ENCODE measurements at places on chromosomes 5 and 9.

- no peak for DNase-seq
- H3K4me1 ChIP-seq = peaks cover 48% of the 10 kb centered on the region
- H3K36me3 ChIP-seq = peaks cover 3% of the 10 kb centered on the region
- H3K27me3 ChIP-seq = no peaks in the 10 kb centered on the region
Measured at GRCh38 chr9:131963072-131964030, 116.3 kb downstream of the MED27 start.

- no peaks in the 10 kb centered on the region for H3K27me3 ChIP-seq
- peak overlapping the region; percentile 96 for H3K27ac ChIP-seq
- no peak for DNase-seq
Measured at GRCh38 chr9:37801287-37801850, 772 bp downstream of the DCAF10 start.

DNA sequence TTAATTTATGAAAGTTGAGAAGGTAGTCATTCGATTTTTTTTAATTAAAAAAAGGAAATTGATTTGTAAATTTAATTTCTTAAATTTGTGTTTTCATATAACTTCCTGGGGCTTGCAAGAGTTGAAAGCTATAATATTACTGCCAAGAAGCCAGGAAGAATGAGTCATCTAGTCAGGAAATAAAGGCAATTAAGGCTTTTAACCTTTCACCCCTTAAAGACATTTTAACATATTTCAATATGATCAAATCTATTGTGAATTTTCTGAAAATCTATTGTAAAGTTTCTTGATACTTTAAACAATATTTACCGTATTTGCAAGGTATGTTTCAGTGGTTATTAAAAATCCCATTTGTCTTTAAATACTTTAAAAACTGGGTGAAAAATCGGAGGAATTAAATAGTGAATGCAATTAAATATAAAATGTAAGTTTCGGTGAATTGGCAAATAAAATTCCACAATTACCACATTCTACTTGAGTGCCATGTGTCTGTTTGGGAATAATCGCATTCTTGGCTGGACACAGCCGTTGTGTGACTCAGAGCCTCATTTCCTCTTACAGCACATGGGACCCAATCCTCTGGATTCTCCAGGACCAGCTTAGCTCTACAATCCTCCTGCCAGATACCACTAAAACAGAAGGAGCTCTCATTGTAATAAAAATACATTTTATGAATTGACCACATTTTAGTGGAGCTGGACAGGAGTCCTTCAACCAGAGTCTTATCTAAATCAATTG lies 310.7 kb downstream of the HCN1 start:
- H3K4me3 ChIP-seq = no peak overlapping the region
- no peak for DNase-seq
- peaks cover 8% of the 10 kb centered on the region for H3K4me1 ChIP-seq
- no peaks in the 10 kb centered on the region for H3K27me3 ChIP-seq

- no peak overlapping the region for H3K27ac ChIP-seq
- no peaks in the 10 kb centered on the region for H3K36me3 ChIP-seq
- H3K4me1 ChIP-seq = peaks cover 9% of the 10 kb centered on the region
- DNase-seq = no peak
Measured at GRCh38 chr5:68834491-68834981, 259.3 kb upstream of the SLC30A5 start.

DNA sequence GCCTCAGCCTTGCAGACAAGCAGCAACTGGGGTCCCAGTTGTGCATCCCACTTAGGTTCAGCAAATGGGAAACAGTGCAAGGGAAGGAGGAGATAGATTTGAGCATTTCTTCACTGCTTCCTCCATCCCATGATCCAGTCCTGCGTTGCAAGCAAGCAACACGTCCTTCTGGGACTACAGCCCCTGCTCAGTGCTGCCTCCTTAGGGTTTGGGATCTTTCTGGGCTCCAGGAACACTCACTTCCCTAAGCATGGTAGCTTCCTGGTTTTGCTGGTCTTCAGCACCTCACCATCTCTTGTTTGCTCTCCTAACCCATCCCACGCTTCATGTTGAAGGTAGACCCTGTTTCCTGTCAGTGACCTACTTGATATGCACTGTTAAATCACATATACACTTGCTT lies 444.7 kb downstream of the MED10 start:
- DNase-seq = no peak
- no peaks in the 10 kb centered on the region for H3K36me3 ChIP-seq
- peaks cover 5% of the 10 kb centered on the region for H3K4me1 ChIP-seq
- H3K27ac ChIP-seq = no peak overlapping the region
- H3K27me3 ChIP-seq = peaks cover 3% of the 10 kb centered on the region

DNA sequence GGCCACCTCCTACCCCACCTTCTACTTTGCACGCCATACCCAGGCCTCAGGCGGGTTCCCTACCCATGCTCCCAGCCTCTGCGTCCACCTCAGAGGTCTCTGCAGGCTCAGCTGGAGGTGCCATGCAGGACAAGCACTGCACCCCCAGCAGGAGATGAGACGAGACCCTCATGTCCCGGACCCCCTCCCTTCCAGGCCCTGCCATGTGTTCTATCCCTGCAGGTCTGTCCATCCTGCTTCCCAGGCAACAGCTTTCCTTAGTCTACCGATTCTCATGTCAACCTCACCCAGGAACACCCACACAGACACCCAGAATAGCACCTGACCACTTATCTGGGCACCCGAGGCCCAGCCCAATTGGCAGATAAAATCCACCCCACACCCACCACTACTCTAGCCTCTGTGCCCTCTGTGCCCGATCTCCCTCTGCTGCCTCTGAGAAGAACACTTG lies 52.1 kb downstream of the SEMA4D start:
- H3K27ac ChIP-seq = no peak overlapping the region
- peaks cover 38% of the 10 kb centered on the region for H3K4me1 ChIP-seq
- peaks cover 2% of the 10 kb centered on the region for H3K27me3 ChIP-seq
- no peak for DNase-seq
- H3K4me3 ChIP-seq = no peak overlapping the region
- no peaks in the 10 kb centered on the region for H3K36me3 ChIP-seq

DNA sequence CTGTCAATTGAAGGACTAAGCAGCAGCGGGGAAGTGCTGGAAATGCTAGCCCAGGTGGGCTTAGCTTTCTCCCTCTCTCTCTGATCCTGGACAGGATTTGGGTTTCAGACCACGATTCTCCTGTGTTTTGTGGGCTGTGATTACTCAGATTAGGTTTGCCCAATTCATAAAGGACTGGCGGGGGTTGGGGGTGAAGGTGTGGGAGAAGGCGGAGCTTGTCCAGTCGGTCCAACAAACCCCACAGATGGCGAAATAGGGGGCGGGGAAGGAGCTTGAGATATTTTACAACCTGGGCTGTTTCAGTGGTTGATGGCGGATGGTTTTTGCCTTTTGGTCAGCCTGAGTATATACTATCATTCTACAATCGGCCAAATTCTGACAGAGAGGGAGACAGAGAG lies 35.2 kb downstream of the PCDHAC2 start:
- H3K36me3 ChIP-seq = peaks cover 3% of the 10 kb centered on the region
- no peaks in the 10 kb centered on the region for H3K27me3 ChIP-seq
- H3K4me3 ChIP-seq = peak overlapping the region; percentile 89
- H3K4me1 ChIP-seq = peaks cover 47% of the 10 kb centered on the region
- H3K27ac ChIP-seq = peak overlapping the region; percentile 95

GRCh38 chr5:3751846-3752245 lies 156.2 kb downstream of the IRX1 start:
- no peak overlapping the region for H3K27ac ChIP-seq
- H3K27me3 ChIP-seq = no peaks in the 10 kb centered on the region
- H3K4me1 ChIP-seq = no peaks in the 10 kb centered on the region
- H3K36me3 ChIP-seq = peaks cover 7% of the 10 kb centered on the region

GRCh38 chr5:173902334-173902733 lies 14.2 kb downstream of the CPEB4 start:
- no peaks in the 10 kb centered on the region for H3K4me1 ChIP-seq
- no peaks in the 10 kb centered on the region for H3K27me3 ChIP-seq
- H3K27ac ChIP-seq = no peak overlapping the region
- no peak overlapping the region for H3K4me3 ChIP-seq

DNA sequence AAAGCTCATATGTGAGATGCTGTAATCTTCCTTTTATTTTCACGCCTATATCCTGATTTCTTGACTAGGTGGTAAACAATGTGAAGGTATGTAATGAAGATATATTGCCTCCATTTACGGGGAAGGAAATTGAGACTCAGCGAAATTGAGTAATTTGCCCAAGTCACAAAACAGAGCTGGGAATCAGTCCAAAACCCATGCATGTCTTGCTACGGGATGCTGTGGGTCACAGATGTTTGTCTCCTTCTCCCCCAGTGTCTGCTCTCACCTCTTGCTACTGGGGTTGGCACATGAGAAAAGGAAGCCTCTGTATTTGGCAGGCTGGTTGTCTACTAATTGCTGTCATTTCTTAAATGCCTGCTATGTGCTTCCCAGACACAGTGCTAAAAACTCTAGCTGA lies 53.7 kb upstream of the TEX48 start:
- no peaks in the 10 kb centered on the region for H3K36me3 ChIP-seq
- H3K27ac ChIP-seq = no peak overlapping the region
- DNase-seq = no peak
- no peak overlapping the region for H3K4me3 ChIP-seq
- no peaks in the 10 kb centered on the region for H3K4me1 ChIP-seq

DNA sequence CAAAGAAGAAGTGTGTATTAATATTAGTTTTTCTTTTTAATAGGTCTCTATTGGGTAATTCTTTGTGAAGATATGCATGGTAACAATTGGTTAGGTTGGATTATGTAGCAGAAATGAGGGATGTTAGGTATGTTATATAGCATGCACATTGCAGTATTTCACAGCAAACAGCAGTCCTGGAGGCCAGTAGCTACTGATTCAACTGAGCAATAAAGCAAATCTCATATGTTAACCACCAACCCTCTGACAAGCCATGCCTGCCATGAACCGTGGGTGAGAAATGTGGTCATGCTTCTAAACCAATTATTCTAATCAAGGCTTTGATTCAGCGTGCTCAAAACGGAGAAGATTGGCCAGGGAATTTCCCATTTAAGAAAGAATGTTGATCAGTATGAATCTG lies 313.0 kb upstream of the CDH6 start:
- no peaks in the 10 kb centered on the region for H3K27me3 ChIP-seq
- no peak for DNase-seq
- H3K4me3 ChIP-seq = no peak overlapping the region
- no peaks in the 10 kb centered on the region for H3K4me1 ChIP-seq
- no peak overlapping the region for H3K27ac ChIP-seq

DNA sequence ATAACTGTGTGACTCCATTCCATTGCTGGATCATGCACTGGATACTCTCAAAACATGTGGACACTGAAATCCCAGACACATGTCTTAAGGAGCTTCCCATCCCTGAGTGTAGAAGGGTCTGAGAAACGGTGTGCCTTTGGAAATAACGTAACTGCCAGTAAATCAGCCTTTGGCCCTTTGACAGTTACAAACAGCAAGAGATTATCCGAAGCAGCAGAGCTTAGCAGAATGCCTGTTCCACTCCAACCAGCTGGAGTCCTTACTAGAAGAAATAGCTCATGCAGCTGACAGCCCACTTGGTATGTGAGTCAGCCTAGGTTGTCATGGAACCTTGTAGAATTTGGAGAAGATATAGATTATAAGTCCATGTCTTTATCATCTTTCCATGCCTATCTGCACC lies 7.0 kb downstream of the TMEM252 start:
- H3K4me3 ChIP-seq = no peak overlapping the region
- no peaks in the 10 kb centered on the region for H3K4me1 ChIP-seq
- H3K27me3 ChIP-seq = peaks cover 67% of the 10 kb centered on the region
- DNase-seq = no peak

- no peak overlapping the region for H3K4me3 ChIP-seq
- H3K36me3 ChIP-seq = no peaks in the 10 kb centered on the region
- no peak overlapping the region for H3K27ac ChIP-seq
- H3K27me3 ChIP-seq = no peaks in the 10 kb centered on the region
Measured at GRCh38 chr5:5320062-5320805, 102.2 kb upstream of the ICE1 start.

DNA sequence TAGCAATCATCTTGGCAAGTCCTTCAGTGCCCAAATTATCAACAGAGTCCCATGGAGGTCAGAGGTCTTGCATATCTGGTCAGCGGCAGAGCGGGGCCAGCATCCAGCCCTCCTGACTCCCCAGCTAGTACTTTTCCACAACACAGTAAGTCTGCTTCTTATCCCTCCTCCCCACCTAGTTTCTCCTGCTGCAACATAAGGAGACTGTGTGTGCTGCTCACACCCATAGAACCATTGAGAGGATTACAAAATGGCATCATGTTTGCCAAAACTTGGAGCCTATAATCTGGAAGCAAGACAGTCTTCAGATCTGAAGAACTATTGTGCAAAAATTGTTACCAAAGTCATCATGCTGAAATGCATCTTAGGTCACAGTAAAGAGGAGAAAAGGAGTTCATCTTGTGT lies 125.8 kb upstream of the ZNF366 start:
- no peaks in the 10 kb centered on the region for H3K27me3 ChIP-seq
- no peak for DNase-seq
- H3K27ac ChIP-seq = no peak overlapping the region
- no peak overlapping the region for H3K4me3 ChIP-seq
- peaks cover 11% of the 10 kb centered on the region for H3K4me1 ChIP-seq

- peak overlapping the region; percentile 51 for H3K27ac ChIP-seq
Measured at GRCh38 chr9:110251212-110251611, 5.1 kb downstream of the TXN start.

GRCh38 chr9:97979788-97980478 lies 3.2 kb upstream of the ANP32B start:
- peak overlapping the region; percentile 80 for H3K4me3 ChIP-seq
- no peak overlapping the region for H3K27ac ChIP-seq
- H3K36me3 ChIP-seq = no peaks in the 10 kb centered on the region
- peaks cover 42% of the 10 kb centered on the region for H3K27me3 ChIP-seq
- peaks cover 27% of the 10 kb centered on the region for H3K4me1 ChIP-seq
- DNase-seq = no peak

DNA sequence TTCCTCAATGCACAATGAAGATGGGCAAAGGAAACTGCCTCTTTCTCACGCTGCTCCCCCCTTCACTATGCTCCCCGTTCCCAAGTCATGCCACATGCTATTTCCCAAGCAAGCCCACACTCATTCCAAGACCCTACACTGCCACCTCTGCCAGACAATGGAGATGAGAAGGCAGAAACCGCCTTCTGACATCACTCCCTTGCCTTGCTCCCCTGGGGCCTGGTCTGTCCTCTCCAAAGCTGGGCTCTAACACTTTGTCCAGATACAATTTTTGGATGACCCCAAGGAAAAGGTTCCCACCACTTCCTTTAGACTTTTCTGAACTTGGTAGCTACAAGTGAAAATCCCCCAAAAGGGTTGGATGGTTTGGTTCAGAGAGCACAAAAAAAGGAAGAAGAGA lies 7.2 kb upstream of the ADRA1B start:
- H3K4me1 ChIP-seq = peaks cover 57% of the 10 kb centered on the region
- H3K27ac ChIP-seq = no peak overlapping the region
- H3K4me3 ChIP-seq = no peak overlapping the region
- H3K36me3 ChIP-seq = no peaks in the 10 kb centered on the region

DNA sequence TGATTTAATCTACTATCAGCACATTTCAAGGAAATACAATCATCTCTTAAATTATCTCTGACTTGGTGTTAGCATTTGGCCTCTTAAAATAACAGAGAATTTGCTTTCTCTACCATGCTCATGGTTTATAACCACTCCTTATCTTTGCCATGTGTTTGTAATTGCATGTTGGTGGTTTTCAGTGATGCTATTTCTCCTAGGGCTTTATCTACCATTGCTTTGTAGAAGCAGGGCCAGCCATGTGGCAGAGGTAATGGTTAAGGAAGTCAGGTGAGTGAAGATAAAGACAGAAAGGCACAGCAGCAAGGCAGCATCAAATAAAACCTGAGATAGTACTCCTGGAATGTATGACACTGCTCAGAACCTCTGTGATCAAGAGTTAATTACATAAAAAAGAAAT lies 206.2 kb downstream of the FER start:
- no peaks in the 10 kb centered on the region for H3K27me3 ChIP-seq
- no peaks in the 10 kb centered on the region for H3K36me3 ChIP-seq
- no peak overlapping the region for H3K27ac ChIP-seq
- no peak for DNase-seq
- H3K4me3 ChIP-seq = no peak overlapping the region
- no peaks in the 10 kb centered on the region for H3K4me1 ChIP-seq

GRCh38 chr9:15268317-15268716 lies 38.7 kb downstream of the TTC39B start:
- peak overlapping the region; percentile 44 for H3K27ac ChIP-seq
- H3K4me3 ChIP-seq = no peak overlapping the region
- H3K36me3 ChIP-seq = no peaks in the 10 kb centered on the region
